ENCODE measurements at places on chromosomes 12 and 14. TPM values are rescaled to one million over a fixed set of nuclear protein-coding genes. Genes with fewer than 3 reads are reported as not detected.

The ADAMTS20 gene
- not detected for polyA plus RNA-seq

- DNase-seq = no peak
Observed at GRCh38 chr12:2333491-2334195, 280.9 kb downstream of the CACNA1C start.

DNA sequence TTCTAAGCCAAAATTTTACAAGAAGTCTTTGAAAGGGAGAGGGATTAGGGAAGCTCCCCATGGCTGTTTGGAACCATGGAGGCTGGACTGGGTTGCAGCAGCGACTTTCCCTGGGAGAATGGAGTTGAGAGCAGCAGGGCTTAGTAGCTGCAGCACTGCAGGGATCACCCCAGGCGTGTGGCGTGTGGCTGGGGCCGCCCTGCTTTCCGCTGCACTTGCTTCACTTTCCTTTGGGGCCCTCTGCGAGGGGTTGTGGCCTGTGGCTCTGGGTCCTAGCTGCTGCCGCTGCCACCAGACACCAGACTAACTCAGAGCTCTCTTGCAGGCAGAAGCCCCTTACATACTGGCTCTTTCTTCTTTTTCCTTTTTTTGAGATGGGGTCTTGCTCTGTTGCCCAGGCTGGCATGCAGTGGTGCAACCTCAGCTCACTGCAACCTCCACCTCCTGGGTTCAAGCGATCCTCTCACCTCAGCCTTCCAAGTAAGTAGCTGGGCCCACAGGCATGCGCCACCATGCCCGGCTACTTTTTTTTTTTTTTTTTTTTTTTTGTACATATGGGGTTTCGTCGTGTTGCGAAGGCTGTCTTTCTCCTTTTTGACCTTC, 25.4 kb downstream of the CCDC62 start:
- DNase-seq = no peak

DNA sequence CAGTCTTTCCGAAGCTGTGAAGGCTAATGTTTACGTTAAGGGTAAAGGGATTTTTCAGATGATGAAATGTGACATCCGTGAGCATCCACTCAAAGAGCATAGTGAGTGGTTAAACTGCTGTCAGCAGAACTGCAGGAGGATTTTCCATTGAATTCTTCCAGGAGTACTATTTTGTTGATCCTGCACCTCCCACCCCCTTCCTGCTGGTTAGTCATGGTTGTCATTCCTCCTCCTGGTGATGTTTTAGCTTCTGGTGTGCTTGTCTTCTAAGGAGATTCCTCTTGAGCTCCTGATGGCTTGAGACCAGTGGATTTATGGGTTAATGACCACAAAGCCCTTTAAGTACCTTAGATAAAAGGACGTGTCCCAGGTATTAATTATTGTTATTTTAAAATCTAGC, 2.4 kb upstream of the GPRC5D start:
- DNase-seq = no peak

The PDZRN4 gene
- 0.56 TPM for polyA plus RNA-seq

DNA sequence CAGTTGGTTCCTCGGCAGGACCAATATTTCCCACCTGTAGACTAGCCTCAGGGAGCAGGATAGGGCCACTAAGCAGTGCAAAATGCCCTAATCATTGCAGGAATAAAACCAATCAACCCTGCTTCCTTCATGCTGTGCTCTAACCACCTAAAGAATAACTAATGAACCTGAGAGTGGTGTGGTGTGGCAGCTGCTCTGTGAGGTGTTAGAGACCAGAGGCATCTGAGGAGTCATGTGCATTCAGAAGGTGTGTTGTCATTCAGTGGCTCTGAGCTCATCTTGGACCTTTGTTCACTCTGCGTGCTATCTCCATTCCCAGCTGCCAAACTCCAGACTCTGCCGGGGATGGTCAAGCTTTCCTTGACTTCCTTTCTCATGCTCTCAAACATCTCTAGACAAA, 136.7 kb upstream of the EGLN3 start:
- no peak for DNase-seq

- DNase-seq = peak; percentile 84
Observed at GRCh38 chr14:99628887-99629618, 15.9 kb upstream of the HHIPL1 start.

DNA sequence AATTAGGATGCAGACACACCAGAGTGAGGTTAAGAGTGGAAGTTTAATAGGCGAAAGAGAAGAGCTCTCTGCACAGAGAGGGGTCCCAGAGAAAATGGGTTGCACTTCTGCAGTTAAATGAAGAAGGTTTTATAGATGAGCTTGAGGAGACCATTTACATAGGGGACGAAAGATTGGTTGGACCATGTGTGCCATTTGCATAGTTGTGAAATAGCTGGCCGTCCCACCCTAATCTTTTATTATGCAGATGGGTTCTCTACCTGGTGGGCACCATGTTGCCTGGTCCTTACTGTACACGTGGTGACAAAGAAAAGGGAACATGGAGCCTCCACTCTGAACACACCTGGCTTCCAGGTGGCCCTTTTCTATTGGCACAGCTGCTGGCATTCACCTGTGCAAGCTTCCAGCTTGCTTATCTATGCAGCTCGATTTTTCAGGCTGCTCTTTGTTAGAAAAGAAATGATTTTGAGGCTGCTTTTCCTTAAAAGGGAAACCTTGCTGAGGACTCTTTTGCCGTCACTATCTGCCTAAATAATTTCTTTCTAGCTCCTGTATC, 67.1 kb upstream of the SRSF5 start:
- DNase-seq = no peak

- DNase-seq = no peak
Observed at GRCh38 chr12:124629789-124630480, 62.5 kb upstream of the NCOR2 start.

The SSPN gene
- polyA plus RNA-seq = 3.2 TPM

The MYO1H gene
- 0.56 TPM for polyA plus RNA-seq

The CLEC6A gene
- not detected for polyA plus RNA-seq

DNA sequence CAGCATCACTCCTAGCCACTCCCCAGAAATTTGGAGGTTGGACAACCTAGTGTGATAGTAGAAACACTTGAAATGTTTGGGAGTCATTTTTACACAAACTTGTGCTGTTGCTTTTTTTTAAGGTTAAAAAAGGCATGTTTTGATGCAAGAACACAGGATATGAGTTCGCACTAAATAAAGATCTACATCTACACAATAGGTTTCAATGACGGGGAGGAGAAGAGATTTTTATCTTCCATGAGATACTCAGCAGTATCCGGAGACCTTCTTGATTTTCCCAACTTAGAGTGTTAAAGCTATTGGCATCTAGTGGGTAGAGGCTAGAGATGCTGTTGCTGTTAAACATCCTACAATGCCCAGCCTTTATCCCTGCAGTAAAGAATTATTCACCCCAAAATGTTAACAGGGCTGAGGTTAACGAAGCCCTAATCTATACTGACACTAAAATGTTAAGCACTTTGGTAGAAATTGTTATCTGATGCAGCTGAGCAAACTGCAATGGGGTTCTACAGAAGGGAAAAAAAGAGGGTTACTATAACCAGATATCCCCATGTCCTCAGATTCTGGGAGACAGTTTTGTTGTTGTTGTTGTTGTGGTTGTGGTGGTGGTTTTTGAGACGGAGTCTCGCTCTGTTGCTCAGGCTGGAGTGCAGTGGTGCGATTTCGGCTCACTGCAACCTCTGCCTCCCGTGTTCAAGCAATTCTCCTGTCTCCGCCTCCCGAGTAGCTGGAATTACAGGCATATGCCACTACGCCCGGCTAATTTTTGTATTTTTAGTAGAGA, 14.0 kb upstream of the PCNX1 start:
- no peak for DNase-seq

The PLA2G1B gene
- not detected for polyA plus RNA-seq

- no peak for DNase-seq
Observed at GRCh38 chr14:26332966-26333365, 264.9 kb downstream of the NOVA1 start.

DNA sequence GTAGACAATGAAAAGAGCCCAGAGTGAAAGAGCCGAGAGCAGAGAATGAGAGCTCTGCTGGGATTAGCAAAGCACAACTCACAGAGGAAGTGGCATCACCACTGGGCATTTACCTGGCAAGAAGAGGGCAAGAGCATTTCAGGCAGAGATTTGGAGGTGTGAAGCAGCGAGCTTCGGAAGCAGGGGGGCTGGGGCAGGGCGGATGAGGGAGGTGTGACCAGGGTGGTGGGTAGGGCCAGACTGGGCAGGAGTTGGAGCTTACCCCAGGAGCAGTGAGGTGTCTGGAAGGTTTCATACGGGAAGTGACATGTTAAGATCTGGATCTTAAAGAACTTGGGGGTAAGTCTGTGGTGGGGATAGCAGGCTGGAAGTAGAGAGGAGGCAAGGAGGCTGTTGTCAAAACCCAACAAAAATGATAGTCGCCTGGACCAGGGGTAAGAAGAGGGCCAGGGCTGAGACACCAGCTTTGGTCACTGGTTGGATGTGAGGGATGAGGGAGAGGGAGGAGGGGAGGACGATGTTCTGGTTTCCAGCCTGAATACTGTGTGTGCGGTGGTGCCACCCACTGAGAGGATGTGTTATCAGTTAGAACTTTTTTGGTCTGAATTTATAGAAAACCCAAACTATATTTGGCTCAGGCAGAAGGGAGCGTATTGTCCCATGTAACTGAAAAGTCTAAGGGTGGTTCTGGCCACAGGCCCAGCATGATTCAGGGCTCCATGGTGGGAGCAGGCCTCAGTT, 5.2 kb downstream of the SMIM41 start:
- DNase-seq = no peak

DNA sequence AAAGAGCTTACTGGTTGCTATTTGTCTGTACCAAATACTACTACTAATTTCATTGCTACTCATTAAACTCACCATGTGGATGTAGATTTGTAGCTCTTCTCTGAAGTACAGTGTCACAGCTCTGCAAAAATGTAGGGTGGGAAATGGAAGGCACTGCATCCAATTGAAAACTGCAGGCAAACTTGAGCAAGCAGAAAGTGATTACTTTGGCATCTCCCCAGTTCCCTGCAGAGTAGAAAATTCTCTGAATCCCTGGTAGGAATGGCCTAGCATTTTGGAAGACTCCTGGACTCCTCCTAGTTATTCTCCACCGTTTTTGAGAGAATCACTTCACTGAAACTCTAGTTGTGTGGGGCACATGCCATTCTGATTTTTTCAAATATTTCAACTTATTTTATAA, 239.1 kb downstream of the DIO2 start:
- no peak for DNase-seq

DNA sequence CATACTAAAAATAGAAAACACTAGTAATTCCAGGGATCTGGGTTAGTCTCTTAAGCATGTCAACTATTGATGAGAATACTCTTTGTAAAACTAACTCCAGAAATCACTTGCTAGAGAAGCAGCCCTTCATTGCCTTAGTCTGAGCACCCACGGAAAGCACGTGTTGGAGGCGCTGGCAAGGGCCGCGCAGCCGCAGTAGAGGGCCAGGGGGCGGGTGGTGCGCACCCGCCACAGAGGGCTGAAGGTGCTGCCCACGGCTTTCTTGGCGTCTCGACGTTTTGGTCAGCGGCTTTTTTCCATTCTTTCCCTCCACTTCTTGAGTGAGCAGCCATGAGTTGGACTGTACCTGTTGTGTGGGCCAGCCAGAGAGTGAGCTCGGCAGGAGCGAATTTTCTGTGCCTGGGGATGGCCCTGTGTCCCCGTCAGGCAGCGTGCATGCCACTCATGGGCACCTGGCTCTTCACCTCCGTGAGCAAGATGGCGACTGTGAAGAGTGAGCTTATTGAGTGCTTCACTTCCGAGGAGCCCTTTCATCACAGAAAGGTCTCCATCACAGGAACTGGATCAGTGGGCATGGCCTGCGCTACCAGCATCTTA, 68.4 kb upstream of the PPM1H start:
- DNase-seq = no peak

DNA sequence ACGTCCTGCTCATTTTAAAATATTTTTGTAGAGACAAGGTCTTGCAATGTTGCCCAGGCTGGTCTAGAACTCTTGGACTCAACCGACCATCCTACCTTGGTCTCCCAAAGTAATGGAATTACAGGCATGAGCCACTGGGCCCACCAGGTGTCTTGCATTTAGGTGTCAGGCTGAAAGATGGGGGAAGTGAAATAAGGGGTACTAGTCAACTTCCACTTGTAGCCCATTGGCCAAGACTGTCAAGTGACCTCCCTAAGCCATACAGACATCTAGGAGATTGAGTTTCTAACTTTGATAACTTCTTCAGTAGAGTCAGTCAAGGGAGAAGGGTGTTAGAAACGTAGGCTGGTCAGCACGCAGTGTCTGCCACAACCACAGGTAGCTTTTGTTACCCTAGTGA, 32.0 kb downstream of the ARF6 start:
- no peak for DNase-seq

DNA sequence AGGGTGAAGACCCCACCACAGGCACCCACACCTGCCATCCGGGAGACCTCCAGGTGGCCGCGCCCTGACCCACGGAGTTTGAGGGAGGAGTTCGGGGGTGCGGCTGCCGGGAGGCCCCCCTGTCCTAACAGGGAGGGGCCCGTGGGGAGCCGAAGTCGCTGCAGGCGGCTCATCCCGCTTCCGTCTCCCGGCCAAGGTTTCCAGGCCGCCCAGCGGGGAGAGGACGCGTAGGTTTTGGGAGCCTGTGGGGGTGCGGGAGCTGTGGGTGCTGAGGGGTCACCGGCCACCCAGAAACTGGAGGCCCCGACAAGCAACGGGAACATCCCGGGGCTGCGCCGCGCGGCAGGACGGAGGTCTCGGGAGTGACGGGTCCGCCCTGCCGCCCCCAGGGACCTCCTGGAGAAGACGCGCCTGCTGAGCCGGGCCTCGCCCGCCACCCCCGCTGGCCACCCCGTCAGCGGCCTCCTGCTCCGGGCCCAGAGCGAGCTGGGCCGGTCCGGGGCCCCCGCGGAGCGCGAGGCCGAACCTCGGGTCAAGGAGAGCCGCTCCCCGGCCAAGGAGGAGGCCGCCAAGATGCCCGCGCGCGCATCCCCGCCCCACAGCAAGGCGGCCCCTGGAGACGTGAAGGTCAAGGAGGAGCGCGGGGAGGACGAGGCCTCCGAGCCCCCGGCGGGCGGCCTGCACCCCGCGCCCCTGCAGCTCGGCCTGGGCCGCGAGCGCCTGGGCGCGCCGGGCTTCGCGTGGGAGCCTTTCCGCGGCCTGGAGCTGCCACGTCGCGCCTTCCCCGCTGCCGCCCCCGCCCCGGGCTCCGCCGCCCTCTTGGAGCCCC, 27.6 kb downstream of the LRCOL1 start:
- no peak for DNase-seq
